Fibroblast of lung (primary cell): ENCODE measurements at places on chromosomes 3 and 15. TPM values are rescaled to one million over a fixed set of nuclear protein-coding genes. Genes with fewer than 3 reads are reported as not detected.

LRRC28 gene
- total RNA-seq = 10.0 and 20.1 TPM in 2 replicates

XCR1 gene
- total RNA-seq = under 0.01 TPM in 1 of 2 replicates, not detected in the other

DNA sequence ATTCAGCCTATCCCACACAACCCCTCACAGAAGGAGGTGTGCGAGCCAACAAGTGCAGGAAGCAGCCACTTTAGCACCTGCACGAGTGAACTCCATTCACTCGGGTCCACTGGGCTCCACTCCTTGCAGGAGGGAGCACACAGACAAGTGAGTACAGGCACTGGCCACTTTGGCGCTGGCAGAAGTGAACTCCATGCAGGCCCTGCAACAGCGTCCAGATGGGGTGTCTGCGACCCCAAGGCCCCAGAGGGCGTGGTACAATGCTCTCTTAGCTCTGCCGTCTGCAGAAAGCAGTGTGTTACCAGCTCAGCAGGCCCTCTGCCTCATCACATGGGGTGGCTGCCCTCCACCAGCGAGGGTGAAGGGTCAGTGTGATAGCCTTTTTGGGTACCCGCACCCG is 388.0 kb upstream of the CNTN4 start:
- no peak for DNase-seq

DNA sequence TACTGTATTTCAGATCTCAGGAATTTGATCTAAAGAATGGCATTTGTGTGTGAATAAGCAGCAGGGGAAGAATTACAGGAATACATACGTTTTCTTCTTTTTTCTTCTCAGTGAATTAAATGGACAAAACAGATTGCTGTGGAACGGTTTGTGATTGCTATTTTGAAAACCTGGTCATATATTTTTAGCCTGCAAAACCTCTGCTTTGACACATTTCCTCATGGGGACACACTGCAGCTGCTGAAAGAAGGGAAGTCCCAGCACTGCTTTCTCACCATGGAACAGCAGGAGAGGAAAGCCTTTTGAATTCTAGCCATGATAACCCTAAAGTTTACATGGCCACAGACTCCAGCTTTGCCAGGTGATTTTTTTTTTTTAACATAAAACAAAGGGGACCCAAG is 315.0 kb downstream of the OXSM start:
- no peak for DNase-seq

DNA sequence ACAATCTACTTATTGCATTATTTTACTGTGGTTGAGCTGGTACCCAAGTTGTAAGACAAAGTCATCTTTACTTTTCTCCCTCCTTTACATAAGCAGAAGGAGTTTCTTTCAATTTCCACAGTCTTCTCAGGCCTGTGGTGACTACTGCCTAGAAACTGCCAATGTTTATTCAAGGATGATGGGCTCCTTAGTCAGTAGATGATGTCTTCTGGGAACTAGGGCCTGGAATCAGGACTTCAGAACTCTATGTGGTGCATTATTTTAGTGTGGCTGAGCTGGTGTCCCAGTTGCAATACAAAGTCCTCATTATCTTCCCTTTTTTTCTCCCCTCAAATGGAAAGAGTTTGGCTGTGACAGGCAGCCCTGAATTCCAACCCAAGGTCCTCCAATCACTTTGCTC is 1762.5 kb downstream of the SI start:
- DNase-seq = no peak

CRABP1 gene
- not detected in 2 replicates for total RNA-seq

GRCh38 chr3:72375237-72376076 is 472.8 kb downstream of the SHQ1 start:
- no peak for DNase-seq

DNA sequence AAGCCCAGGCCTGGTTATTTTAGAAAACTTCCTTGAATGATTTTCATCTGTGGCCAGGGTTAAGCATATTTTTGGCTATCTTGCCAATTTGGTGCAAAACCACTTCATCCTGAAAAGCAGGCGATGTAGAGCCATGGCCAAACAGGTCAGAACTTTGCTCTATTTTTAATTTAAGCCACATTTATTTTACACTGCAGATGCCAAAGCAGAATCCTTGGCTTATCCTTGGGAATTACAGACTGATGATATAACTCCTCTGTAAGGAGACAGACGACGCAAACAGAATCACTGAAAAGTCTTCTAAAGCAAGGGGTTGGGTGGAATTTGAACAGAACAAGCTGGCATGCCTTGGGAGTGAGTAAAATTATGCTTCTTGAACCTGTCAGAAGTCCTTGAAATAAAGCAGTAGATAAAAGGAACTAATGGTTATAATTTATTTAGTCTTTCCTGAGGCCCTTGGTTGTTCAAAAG is 121.9 kb downstream of the CHST2 start:
- peak; percentile 90 for DNase-seq

CFAP161 gene
- 0.17 and 0.26 TPM in 2 replicates for total RNA-seq

- DNase-seq = no peak
These were observed 14.6 kb downstream of the NUDT16 start for GRCh38 chr3:131396170-131396569.

CEMIP gene
- total RNA-seq = 324 and 946 TPM in 2 replicates

STRIT1 gene
- not detected in 2 replicates for total RNA-seq

DNA sequence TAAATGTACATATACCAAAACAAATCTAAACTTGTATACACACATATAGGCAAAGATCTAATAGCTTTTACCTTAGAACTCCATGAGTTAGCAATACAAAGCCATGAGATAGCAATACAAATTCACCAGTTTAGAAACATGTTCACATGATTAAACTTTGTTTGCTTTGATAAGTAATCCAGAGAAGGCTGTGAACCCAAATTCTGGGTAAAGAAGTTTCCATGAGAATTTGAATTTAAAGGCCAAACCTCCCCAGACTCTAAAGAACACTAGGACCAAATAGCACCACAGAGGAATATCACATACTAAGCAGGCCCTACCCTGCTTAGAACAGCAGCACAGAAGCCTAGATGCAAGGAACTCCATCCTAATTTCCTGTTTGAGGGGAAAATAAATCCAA is 83.7 kb upstream of the TP63 start:
- DNase-seq = no peak

GRCh38 chr3:45337839-45338470 is 50.4 kb upstream of the LARS2 start:
- no peak for DNase-seq

SAMD7 gene
- not detected in 2 replicates for total RNA-seq

GRCh38 chr3:33181229-33181628 is 37.4 kb downstream of the SUSD5 start:
- no peak for DNase-seq

DNA sequence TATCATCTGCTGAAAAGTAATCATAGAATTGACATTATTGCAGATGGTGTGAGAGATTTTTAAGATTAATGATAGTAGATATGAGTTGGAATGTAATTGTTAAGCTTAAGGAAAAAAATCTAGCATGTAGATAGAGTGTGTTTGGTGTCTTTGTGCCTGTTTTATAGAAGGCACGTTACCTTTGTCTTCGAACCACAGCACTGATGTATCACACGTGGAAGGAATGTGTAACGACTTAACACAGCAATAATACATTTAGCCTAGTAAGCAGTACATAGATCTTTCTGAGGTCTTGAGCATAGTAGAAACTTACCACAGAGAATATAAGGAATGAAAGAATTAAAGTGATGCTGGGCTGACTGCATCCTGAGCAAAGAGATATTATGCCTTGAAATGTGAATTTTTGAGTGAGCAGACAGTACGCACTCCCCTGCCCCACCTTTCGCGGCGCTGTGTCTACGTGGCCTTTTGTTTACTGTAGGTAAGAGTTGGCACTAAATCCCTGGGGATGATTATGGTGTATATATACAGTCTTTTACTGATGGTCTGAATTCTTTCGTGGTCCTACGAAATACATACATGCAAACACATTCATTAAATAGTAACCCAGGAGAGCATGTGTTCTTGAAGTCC is 217.6 kb upstream of the TOPAZ1 start:
- no peak for DNase-seq

BCL2A1 gene
- total RNA-seq = 5.9 and 8.9 TPM in 2 replicates

DNA sequence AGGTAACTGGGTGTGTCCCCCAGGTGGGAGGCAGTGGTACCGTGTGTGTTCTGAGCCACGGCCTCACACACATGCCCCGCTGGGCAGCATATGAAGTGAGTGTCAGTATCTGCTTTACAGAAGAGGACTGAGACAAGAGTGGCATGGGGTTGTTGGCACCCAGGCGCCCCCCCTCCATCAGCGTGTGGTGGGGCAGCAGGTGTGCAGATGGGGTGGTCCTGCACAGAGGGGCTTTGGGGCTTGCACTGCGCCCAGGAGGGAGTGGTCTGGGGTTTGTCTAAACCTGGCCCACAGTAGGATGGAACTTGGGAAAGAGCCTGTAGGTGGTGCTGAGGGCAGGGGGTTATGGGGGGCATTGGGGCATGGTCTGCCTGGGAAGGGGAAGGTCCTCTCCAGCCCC is 176.0 kb downstream of the APBA2 start:
- DNase-seq = no peak

DNA sequence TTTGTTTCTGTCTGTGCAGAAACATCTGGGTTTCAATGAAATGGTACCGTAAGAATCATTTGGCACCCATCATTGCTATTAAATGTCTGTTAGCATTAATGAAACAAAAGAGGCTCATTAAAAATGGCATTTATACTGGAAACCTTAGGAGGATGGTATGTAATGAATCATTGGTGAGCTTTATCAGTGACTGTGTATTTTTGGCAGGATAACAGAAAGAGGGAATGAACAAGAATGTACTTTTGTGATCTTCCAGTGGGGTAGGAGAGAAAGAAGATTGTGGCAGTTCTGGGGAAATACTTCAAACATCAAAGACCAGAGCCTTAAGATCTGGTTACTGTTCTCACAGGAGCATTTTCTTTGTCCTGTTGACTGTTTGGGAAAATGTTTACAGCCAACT is 4.7 kb upstream of the DCBLD2 start:
- peak; percentile 96 for DNase-seq

DNA sequence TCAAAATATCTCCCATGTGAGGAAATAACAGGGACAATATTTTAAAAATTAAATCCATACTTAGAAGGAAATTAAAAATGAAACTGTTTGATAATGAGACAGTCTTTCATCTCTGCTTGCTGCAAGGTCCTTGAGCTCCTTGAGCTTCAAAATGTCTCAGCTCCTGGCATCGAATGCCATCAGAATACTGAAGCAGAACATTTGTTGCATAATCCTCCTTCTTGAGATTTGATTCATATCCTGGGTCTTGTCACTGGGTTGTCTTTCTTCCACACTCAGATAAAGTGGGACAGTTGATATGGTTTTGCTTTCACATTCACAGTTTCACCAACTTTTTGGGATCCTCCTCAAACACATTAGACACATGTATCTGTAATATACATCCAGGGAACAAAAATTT is 27.8 kb downstream of the COL8A1 start:
- no peak for DNase-seq

DNA sequence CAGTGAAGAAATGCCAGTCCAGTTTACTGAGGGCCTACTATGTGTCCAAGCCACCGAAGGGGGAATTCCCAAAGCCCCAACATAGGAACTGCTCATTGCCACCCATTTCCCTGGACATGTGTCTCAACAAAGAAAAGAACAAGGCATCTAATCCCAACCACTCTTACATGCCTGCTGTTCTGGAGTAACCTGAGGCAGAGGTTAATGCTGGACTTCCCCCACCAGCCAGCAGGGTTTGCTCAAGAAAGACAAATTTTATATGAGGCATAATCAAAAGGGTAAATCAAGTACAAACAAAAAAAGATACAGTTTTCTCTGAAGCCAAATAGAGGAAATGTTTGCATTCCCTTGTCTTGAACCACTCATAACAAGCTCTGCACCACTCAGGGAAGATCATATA is 4.1 kb downstream of the ADCY5 start:
- no peak for DNase-seq

- peak; percentile 93 for DNase-seq
These were observed 235.4 kb downstream of the FMN1 start for GRCh38 chr15:32959077-32959476.

IDH3A gene
- 24.9 and 25.2 TPM in 2 replicates for total RNA-seq

GRCh38 chr3:30933478-30934207 is 39.2 kb upstream of the GADL1 start:
- no peak for DNase-seq

ACY1 gene
- total RNA-seq = 36.0 and 40.3 TPM in 2 replicates

USP4 gene
- 20.3 and 28.7 TPM in 2 replicates for total RNA-seq

TMA7 gene
- 305 and 306 TPM in 2 replicates for total RNA-seq

MKRN3 gene
- total RNA-seq = under 0.01 and 0.77 TPM in 2 replicates

GRCh38 chr3:52494886-52495495 is at the start of gene STAB1:
Gene STAB1, plus strand, starts transcription at chr3:52495338. Its CDS starts 76 bp downstream, at chr3:52495414.
- DNase-seq = no peak

- no peak for DNase-seq
These were observed 29.7 kb downstream of the MRPS11 start for GRCh38 chr15:88497109-88497765.

DNA sequence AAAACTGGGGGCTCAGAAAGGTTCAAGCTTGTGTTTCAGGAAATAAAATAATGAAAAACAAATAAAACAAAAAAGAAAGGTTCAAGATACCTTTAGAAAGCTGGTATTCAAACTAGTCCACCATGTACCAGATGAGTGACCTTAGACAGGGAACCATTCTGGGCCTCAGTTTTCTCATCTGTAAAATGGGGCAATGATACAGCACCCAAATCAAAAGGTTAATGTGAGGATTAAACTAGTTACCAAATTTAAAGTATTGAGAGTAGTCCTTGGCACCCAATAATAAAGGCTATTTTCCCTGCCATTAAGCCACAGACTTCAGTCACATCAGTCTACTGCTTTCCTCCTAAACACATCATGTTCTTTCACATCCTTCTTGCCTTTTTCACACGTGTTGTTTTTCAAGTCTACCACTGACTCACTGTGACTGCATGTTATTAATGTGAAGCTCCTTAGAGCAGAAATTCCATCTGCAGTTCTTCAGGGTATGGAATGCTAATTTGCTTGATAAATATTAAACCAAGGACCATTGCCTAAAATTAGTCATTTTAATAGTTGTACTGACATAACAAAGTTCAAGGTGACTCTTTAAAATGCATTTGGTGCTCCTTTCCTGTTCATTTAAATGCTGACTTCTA is 19.9 kb downstream of the TAMM41 start:
- DNase-seq = peak; percentile 65

TF gene
- under 0.01 and 0.33 TPM in 2 replicates for total RNA-seq

DNA sequence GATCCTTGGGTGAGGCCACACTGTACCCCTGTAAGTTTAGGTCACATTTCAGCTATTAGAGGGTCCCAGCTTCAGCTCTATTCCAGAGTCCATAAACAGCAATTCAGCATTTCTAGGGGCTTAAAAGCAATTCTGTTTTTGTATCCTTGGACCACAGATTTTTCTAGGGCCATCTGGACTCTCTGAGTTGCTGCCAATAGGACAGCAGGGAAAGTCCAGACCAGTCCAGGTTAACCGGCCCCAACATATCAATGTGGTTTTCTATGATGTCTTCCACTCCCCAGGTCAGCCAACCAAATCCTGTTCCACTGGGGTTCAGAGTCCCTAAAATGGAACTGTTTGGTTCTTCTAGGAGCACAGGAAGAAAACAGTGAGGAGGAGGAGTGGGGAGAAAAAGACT is 40.0 kb downstream of the TYRO3 start:
- DNase-seq = no peak

GFM1 gene
- total RNA-seq = 27.7 and 38.6 TPM in 2 replicates

GRCh38 chr15:70582143-70582945 is 181.0 kb downstream of the UACA start:
- DNase-seq = peak; percentile 71

GRCh38 chr15:57302640-57303257 is 73.6 kb upstream of the CGNL1 start:
- DNase-seq = no peak
